ENCODE measurements at places on chromosomes 5 and 9.

DNA sequence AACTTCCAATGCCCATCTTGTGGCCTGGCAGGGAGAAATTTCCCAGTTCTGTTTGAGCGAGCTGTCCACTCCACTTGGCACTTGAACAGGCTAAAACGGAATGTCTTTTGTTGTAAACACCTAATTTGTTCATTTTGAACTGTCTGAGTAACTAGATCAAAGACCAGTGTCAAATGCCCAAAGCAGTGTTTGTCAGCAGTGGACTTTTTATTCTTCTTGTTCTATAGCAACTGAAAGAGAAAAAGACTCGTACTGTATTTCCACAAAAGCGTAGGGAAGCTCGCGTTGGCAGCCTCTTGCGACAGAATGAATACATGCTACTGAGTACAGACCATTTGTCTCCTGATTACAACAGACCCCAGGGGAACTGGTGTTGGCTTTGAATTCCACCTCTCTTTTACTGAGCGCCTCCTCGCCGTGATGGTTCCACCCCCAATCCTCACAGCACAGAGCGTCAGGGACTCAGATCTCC, 601.8 kb upstream of the ZNF608 start:
- peak; percentile 50 for DNase-seq

- no peak for DNase-seq
Observed at GRCh38 chr9:89835666-89836065, 230.9 kb downstream of the GADD45G start.

DNA sequence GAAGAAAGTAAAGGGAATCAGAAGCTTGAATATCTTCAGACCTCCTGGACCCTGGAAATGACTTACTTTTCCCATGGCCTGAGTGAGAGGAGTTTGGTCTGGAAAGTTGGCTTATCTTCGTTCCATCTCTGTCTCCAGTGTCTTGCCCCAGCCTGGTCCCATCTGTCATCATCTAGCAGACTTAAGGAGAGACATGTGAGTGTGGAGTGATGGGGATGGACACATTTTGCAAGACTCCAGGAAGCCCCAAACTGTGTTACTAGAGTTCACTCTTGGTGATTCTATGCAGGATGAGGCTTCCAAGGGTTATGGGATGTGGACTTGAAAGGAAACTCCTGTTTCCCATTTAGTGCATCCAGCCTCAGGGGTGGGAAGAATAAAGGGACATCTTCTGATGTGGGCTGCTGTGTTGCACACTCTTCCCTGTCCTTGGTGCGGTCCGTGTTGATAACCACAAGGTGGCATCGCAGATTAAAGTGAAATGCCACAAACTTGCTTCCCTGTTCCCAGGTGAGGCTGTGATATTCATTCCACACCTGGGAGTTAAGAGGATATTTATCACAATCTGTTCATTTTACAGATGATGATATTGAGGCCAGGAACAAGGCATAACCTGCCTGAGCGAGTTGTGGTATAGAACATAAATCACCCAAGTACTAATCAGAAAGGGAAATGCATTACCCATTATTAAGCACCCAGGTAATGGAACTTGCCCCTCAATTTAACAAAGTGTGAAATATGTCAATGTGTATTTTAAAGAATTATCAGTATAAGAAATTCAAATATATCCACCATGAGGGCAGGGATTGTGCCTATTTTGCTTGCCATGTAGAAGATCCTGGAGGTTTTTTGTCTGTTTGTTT, 269.9 kb upstream of the PAPPA start:
- DNase-seq: peak; percentile 6

GRCh38 chr5:38845526-38846378, at the start of gene OSMR:
TSS of gene OSMR (plus strand) at chr5:38846012. CDS start at chr5:38869045, 23,033 bp downstream.
- peak; percentile 32 for DNase-seq

- DNase-seq: no peak
Observed at GRCh38 chr5:116848954-116849581, 274.4 kb upstream of the SEMA6A start.

- no peak for DNase-seq
Observed at GRCh38 chr5:43075319-43076293, 35.5 kb upstream of the ANXA2R start.

GRCh38 chr5:96350678-96351077, 82.4 kb downstream of the PCSK1 start:
- no peak for DNase-seq

DNA sequence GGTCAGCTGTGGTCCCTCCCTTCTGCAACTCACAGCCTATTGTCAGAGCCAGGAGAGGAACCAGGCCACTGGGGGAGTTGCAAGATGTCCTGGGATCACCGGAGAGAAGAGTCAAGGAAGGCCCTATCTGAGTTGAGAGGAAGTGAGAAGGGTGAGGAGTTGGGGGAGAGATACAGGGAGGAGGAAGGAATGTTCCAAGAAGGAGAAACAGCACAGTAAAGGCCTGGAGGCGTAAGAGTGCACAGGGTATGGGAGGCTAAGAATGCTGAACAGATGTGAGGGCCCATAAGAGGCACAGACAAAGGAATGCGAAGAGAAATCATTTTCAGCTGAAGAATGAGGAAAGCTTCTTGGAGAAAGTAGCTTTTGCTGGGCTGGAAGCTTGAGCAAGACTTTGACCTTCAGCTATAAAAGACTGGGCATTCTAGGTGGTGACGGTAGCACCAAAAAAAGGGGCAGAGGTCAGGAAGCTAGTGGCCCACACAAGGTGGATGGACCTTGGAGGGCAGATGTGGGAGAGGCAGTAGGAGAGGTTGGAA, 21.6 kb upstream of the CSF1R start:
- DNase-seq: no peak

DNA sequence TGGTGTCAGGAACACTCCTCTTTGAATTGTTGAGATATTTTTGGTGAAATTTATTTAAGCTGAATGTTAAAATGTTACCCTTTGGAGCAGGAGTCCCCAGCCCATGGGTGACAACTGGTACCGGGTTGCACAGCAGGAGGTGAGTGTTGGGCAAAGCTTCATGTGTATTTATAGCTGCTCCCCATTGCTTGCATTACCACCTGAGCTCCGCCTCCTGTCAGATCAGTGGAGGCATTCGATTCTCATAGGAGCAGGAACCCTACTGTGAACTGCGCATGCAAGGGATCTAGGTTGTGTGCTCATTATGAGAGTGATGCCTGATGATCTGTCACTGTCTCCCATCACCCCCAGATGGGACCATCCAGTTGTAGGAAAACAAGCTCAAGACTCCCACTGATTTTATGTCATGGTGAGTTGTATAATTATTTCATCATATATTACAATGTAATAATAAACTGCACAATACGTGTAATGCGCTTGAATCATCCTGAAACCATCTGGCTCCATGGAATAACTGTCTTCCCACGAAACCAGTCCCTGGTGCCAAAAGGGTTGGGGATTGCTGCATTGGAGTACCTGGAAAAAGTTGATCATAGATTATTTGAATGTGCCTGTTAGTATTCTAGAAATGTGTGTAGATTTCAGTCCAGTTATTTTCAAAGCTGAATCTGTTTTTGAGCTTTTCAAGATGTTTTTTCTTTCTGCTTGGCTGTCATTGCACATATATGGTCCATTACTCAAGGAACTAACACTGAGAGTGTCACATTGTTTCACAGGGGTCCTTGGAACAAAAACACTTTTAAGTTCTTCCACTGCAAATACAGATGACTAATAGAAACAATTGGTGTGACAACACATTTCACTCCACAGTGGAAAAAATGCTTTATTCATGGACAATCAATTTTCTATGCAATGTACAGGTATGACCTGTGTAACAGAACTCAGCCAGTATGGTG, 104.6 kb upstream of the TNFAIP8 start:
- no peak for DNase-seq

DNA sequence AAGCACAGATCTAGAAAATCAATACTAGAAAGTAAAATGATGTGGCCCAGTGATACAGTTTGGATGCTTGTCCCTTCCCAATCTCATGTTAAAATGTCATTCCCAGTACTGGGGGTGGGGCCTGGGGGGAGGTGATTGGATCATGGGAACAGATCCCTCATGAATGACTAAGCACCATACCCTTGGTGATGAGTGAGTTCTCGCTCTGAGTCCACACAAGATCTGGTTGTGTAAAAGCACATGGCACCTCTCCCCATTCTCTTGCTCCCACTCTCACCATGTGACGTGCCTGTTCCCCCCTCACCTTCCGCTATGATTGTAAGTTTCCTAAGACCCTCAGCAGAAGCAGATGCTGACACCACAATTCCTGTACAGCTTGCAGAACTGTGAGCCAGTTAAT, 234.2 kb upstream of the CDH6 start:
- no peak for DNase-seq

GRCh38 chr5:141519605-141520565, 31.0 kb downstream of the PCDHGC5 start:
- DNase-seq: no peak

DNA sequence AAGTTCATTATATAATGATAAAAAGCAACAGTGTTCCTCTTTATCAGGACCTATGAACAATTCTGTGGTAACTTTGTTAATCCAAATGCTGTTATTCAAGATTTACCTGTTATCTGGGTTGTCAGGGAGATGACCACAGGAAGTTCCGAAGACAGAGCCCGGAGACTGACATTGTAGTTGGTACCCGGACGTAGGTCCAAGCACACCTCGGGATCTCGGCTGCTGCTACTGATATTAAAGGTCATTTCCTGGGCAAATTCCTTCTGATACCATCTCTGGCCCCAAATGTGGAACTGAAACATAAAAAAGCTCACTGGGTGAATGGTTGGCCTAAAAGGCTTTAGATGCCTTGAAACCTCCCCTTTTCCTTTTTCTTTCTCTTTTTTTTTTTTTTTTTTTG, 96.7 kb downstream of the SUSD1 start:
- no peak for DNase-seq

- no peak for DNase-seq
Observed at GRCh38 chr5:11251247-11251646, 490.2 kb upstream of the DAP start.

DNA sequence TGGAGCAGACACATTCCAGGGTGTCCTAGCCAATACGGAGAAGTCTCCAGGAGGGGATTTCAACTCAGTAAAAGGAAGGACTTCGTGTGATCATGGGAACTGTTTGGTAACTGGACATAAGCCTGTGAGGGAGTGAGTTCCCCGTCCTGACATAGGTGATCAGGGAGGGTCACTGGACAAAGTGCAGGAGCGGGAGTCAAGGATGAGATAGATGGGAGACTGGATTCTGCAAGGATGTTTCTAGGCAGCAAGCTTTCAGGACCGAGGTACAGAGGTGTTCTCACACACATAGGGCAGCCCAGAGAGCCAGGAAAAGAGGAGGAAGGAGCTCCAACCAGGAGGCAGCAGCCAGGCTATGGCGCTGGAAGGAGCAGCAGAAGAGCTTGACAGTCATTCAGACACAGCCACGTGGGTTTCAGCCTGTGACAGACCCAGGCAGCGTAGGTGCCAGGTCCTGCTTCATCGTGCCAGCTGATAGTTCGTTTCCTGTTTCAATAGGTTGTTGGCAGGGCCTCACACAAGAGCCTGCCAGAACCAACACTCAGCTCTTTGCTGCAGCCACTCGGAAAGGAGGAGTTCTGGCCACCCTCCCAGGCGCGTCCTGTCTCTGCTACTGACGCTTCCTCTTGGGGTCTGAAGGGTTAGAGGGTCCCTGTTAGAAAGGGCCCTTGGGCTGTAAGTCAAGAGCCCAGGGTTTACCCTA, 84.1 kb downstream of the AMBP start:
- no peak for DNase-seq

- no peak for DNase-seq
Observed at GRCh38 chr5:132785365-132785764, 8.3 kb upstream of the SEPTIN8 start.

GRCh38 chr5:159208514-159209437, 577 bp downstream of the RNF145 start:
- peak; percentile 35 for DNase-seq

GRCh38 chr5:119541716-119542115, 87.6 kb upstream of the FAM170A start:
- no peak for DNase-seq

DNA sequence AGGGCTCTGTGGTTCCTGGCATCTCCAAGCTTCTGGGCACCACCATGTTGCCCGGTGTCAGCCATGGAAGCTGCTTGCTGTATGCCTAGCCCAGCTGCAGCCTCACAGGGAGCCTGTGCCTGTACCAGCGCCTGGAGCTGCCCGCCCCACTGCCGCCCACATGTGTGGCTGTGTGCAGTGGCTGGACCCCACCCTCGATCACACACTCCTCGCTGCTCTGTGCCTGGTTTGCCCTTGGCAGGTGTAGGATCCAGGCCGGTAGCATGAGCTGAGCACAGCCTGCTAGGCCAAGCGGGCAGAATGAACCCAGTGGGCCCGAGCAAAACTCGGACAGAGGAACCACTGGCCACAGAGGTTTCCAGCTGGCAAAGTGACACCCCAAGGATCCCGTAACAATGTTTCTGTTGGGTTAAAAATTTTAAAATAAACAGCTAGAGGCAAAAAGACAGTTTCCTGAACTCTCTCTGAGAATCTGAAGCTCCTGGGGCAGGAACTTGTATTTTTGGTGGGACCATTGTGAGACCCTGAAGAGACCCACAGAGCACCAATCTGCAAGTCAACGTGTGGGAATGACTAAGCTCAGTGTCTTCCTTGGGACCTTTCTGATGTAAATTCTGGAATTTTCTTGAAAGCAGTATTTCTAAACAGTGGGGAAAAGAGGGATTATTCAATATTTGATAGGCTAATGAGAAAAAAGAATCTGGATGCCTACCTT, 73.1 kb upstream of the CCDC112 start:
- DNase-seq: no peak

GRCh38 chr5:146878476-146879172, at the start of gene PPP2R2B:
TSS of gene PPP2R2B (minus strand) at chr5:146878757.
- peak; percentile 58 for DNase-seq

DNA sequence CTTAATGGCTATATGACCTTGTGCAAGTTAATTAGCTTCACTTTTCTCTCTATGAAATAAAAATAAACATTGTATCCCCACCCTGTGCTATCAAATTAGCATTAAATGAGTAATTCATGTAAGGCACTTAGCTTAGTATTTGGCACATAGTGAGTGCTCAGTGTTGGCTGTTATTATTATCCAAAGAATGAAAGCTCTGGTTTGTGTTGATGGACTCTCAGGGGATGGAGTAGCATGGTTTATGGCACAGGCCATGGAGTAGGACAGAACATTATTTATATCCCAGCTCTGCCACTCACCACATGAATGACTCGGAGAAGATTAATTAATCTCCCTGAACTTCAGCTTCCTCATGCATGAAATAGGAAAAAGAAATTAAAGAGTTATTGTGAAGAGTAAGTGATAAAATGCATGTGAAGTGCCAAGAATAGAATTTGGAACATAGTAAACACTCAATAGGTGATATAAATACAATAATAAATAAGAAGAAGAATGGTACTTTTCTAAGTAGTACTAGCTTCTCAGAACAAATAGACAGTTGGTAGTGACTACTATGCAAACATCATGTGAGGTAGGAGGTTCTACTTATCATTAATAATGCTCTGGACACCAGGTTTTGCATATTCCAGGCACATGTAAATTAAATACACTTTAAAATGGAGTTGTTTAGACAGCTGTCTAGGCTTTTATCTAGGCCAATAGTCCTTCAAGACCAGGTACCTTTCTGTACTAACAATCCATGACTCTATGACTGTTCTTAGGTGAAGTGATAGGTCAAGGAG, 146.4 kb downstream of the GRIA1 start:
- no peak for DNase-seq
